ENCODE measurements at places on chromosomes 11 and 22.

GRCh38 chr11:108729227-108729871 is 64.5 kb downstream of the DDX10 start:
- no peak for DNase-seq

DNA sequence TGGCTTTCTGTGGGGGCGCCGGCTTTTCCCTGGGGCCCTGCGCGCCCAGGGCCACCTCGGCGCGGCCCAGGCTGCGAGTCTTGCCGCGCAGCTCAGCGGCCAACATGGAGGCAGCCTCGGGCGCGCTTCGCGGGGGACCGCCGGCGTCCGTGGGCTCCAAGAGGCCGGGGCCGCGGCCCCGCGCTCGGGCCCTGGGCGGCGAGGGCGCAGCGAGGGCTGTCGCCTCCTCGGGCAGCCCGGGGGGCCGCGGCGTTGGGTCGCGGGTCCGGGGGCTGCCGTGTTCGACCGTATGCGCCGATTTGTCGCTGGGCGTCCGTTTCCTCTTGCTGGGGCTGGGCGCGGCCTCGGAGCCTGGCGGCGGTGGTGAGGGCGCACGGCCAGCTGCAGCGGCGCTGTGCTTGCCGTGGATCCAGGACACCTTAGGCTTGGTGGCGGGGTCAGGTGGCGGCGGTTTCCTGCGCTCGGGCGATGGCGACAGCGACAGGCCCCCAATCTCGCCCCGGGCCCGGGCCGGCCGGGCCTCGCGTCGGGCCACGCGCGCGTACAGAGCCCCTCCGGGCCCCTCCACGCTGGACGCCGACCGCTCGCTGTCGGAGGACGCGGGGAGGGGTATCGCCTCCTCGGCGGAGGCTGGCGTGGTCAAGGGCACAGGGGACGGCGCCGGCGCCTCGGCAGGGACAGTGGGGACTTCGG is 11.9 kb downstream of the SCARF2 start:
- no peak for DNase-seq

GRCh38 chr11:77195071-77195755 is 67.2 kb downstream of the MYO7A start:
- no peak for DNase-seq

- peak; percentile 2 for DNase-seq
Observed at GRCh38 chr22:49761836-49762235, 65.8 kb downstream of the BRD1 start.

DNA sequence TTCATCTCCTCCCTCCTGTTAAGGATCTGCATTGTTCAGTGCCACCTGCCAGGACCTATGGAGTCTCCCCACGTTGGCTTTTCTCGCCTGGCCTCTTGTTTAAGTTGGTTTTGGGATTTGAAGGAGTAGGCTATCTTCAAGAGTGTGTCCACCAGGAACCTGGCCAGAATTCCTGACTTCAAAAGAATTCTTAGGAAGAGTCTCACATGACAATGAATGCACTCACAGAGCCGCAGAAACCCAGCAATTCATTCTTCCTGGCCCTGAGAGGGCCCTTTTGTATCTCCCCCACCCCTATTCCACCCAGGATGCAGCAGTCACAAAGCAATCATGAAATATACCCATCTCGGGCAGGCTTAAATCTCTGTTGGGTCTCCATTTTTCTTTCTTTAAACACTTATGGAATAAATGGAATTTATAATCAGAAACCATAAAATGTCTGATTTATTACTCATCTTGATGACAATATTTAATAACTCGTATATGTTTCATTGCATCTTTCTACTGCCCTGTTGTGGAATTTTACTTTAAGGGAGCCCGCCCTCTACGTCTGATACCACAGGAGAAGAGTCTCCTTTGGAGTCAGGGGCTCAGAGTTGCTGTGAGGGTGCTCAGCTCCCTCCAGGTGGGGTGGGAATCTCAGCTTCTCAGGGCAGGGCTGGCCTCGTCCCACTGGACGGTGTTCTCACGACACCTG is 507.0 kb downstream of the NTM start:
- no peak for DNase-seq

DNA sequence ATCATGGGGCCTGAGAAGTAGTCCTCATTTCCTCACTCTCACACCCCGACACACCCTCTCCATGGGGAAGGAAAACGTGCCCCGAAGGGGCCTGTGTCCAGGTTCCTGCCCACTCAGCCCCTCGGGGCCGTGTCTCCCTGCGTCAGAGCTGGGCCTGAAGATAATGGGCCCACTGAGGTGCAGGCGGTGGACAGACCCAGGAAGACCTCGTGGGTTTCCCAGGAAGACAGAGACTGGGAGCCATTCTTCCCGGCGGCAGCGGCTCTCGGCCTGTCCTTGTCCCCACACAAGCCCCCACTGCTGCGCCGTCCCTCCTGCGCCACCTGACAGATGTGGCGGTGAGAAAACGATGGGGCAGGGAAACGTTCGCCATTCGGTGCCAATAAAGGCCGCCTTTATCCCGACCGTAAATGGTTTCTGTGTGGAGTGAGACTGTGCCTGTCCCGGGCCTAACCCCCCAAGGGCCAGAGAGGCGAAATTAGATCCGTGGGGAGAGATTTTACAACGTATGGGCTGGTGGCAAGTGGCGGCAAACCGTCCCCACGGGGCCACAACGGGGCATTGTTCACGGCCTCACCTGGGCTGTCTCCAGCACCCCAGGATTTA is 89.0 kb downstream of the CDKN1C start:
- DNase-seq, result no peak

DNA sequence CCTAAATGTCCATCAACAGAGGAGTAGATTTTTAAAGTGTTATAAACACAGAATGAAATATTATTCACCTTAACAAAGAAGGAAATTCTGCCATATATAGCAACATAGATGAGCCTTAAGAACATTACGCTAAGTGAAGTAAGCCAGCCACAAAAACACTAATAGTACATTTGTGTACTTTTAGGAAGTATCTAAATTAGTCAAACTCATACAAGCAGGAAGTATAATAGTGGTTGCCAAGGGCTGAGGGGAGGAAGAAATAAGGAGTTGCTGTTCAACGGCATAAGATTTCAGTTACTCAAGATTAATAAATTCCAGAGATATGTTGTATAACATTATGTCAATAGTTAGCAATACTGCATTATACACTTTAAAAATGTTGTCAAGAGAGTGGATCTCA is 181.7 kb upstream of the ZC3H12C start:
- no peak for DNase-seq

- no peak for DNase-seq
Observed at GRCh38 chr11:61777234-61778090, 14.9 kb downstream of the TMEM258 start.

GRCh38 chr11:103842795-103843194 is 193.6 kb upstream of the DDI1 start:
- no peak for DNase-seq

- DNase-seq, result peak; percentile 83
Observed at GRCh38 chr22:50610581-50610980, 10.0 kb downstream of the MAPK8IP2 start.

DNA sequence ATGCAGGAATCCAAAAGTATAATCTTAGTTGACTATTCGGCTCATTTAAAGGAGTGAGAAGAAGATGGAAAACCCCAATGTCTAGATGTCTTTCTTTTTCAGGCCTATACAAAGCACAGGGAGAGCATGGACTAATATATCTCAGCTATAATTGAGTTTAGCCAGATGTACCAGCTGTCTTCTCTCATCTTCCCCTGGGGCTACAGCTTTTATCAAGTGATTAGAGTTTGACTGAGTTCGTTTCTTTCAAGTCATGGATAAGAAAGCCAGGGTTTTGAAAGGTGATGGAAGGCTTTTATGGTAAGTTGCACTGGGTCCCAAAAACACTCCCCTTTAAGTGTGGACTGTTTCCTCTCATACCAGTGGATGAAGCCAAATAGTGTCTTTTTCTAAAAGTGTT is 1172.8 kb upstream of the TENM4 start:
- DNase-seq, result no peak

DNA sequence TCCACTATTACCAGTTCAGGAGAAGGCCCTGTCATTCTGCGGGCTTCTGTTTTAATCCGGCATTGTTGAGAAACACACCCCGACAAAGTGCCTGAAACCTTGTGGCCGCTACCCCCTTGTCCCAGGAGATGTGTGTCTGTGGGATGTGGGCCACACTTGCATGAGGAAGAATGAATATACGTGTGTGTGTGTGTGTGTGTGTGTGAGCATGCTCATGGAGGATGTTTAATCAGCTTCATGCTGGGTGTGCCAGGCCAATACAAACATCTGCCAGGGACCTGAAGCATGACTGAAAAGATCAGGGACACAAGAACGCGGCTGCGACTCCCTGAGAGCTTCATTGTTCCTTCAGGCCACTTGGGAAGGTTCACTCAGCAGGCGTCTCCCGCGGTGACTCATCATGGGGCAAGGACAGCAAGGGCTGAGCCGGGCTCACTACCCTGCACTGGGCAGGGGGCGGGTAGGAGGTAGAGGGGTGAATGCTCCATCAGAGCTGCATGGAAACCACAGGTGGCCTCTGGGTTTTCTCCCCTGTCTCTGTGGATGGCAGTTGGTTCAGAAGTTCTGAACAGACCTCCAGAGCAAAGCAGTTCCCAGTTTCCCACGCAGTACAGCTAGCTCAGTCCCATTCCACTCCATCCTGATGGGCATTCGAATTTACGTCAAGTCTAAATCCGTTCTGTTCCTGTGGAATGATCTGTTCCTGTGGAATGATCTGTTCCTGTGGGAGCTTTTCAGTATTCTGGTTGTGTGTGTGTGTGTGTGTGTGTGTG is 7.0 kb upstream of the MALAT1 start:
- DNase-seq, result peak; percentile 91

DNA sequence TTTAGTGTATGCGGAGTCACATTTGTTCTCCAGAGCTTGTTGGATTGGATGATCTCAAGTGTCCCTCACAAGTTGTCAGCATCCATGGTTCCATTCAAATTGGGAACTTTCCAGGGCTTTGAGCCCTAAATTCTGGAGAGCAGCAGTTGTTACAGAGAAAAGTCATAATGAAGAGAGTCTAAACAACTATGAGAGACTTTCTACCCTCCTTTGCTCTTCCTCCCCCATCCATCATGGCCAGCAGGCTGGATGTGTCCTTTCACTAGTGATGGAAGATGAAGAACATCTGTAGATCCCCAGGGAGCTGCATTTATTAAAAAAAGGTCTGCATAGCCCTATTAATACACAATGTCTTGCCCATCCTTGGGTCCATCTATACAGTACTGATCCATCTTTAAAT is 129.6 kb upstream of the TIMP3 start:
- DNase-seq, result no peak

GRCh38 chr11:35287344-35287890 is 131.9 kb downstream of the SLC1A2 start:
- no peak for DNase-seq

DNA sequence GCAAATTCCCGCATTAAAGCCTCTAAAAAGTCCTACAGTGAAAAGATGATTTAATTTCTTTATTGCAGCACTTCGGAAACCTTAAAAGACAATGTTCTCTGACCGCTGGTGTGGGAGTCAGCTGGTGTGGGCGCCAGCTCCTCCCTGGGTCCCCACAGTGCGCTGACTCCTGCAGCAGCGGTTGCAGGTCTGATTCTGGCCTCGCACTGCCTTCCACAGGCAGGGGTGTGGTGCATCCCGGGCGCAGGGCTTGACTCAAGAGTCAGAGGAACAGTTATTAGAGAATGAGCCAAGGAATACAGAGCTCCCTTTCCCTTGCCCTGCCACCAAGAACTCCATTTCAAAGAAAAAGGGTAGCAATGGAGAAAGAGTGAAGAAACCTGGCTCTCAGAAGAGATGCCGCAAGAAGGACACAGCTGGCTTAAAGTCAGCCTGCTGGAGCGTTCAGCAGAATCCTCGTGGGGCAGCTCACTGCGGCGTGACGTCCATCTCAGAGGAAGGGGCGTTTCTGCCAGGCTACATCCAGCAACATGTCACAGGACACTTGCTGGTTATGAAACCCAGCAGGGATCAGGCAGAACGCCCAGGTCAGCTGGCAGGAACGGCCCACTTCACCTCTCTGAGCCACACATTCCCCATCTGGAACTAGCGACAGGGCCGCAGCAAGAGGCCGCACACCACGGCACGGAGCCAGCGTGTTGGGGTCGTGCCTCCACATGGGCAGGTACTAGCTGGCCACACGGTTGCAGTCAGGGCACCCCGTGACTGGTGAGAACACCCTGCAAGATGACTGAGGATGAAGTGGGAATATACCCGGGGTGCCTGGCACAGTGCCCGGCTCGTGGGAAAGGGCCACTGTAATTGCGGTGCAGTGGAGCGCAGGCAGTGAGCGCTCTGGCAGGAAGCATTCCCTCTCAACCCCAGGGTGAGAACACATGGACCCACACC is 18.1 kb upstream of the EFCAB6 start:
- DNase-seq, result no peak

- DNase-seq, result no peak
Observed at GRCh38 chr11:93131709-93132108, 66.1 kb downstream of the SLC36A4 start.

GRCh38 chr11:45332276-45332934 is 46.3 kb upstream of the SYT13 start:
- no peak for DNase-seq

DNA sequence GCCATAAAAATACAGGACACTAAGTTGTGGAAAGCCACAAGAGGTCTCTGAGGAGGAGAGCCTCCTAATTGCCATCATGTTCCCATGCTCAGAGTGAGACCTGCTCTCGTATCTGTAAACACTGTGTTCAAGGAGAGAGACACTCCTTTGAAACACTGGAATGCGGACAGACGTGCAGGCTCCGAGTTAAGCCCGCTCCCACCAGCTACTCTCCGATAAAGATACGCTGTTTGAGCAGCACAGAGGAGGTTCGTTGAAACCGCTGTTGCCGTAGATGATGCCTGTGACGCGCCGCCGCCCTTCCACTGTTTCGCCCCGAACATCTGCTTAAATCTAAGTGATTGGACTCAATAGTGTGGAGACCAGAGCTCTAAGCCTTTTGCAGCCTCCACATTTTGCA is 25.1 kb downstream of the NUP50 start:
- DNase-seq, result no peak

DNA sequence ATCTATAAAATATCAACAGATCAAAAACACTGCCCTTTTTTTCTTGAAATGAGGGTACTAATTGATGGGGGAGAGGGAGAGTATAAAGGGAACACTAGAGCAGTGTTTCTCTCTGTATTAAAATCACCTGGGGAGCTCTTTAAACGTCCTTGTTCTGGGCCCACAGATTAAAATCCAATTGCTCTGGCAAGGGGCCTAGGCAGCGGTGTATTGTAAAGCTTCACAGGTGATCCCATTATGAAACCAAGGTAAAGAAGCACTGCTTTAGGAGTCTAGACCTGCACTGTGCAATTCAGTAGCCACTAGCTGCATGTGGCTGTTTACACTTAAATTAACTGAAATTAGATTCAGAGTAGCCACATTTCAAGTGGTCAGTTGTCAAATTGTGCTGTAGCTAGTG is 3.0 kb downstream of the AQP11 start:
- DNase-seq, result no peak

- no peak for DNase-seq
Observed at GRCh38 chr11:7292922-7293321, 41.2 kb downstream of the SYT9 start.

GRCh38 chr11:73019996-73020395 is 122.1 kb downstream of the FCHSD2 start:
- DNase-seq, result no peak
